NCI-H1417 treated with DMSO at 0.1 percent for 48 hours (cell line): ENCODE measurements at places on chromosomes 2 and 18.

DNA sequence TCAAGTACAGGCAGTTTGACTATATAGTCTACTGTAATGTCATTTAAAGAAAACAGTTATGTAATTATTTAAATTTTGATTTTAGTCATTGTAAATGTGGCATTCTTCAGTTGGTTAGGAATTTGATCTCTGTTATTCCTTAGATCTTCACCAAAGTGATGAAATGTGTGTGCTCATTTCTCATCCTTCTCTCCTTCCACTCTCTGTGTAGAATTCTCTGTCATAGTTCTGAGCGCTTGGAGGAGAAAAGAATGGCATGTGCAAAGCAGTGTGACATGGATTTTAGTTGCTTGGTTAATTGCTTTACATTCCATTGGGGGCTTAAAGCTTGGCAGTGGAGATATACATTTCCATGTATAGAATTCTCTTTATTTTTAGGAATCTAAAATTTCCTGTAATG lies 14.8 kb downstream of the PIK3C3 start:
- DNase-seq: no peak

DNA sequence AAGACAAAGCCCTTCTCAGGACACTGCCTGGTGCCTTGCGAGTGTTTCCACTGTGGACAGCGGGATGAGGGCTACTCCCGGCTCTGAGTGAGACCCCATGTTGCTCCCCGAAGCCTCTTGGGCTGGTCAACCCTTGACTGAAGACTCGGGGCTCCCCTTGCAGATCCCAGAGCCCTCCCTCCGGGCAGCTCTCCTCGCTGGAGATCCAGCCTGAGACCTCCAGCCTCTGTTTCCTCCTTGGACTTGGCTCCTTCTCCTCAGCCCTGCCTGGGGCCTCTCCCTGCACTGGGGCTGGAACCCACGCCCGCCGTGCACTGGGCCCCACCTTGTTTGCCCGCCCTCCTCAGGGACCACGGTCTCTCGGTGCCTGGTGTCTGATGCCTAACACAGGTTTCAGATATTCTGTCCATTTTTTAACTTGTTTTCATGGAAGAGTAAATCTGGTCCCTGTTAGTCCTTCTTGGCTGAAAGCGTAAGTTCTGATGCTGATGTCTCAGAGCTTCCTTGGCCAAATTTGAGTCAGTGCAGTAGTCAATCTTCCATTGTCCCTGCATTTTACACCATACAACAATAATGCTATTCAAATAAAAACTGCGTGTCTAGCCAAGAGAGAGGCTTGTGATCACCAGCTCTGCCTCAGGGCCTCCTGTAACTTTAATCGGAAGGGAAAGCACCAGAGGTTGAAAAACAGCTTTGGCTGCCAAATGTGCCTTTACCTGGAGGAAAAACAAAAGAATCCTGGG lies 139.3 kb upstream of the CTDP1 start:
- DNase-seq: no peak

DNA sequence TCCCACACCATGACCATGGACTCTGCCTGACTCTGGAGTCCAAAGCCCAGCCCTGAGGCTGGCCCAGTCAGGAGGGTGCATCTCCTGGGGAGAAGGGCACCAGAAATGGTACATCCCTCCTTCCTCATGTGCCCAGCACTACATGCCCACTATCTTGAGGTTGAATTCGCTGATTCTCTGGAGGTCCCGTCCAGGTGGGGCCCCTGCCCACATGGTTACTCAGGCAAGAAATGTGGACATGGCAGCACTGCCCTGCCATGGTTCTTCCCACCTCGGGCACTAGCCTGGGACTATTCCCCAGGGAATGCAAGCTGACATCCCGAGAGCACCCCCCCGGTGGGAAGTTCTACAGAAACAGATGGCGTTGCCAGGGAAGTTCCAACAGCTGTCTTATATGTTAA lies 15.3 kb upstream of the HES6 start:
- no peak for DNase-seq

GRCh38 chr18:21270453-21270852 lies 28.4 kb downstream of the GREB1L start:
- no peak for DNase-seq

- DNase-seq: no peak
These were observed 336.5 kb upstream of the ST6GAL2 start for GRCh38 chr2:107222466-107222865.

GRCh38 chr18:63480476-63480875 lies 3.7 kb downstream of the SERPINB5 start:
- DNase-seq: no peak

- DNase-seq: no peak
These were observed 18.8 kb downstream of the AGAP1 start for GRCh38 chr2:235512699-235513053.

DNA sequence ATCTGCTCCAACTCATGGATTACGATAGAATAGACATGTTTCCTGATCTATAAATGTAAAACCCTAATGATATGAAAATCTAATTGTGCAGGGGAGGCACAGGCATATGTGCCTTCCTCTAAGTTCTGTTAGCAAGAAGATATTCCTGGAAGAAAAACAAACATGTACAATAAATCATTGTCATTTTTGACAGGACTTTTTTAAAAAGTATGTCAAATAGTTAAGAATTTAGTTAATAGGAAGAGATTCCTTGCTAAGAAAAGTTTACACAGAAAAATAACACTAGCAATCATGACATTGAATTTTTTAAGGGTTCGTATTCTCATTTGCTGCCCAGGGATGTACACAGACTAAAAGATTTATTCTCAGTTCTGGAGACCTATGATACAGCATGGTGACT lies 15.3 kb upstream of the CREB1 start:
- no peak for DNase-seq

DNA sequence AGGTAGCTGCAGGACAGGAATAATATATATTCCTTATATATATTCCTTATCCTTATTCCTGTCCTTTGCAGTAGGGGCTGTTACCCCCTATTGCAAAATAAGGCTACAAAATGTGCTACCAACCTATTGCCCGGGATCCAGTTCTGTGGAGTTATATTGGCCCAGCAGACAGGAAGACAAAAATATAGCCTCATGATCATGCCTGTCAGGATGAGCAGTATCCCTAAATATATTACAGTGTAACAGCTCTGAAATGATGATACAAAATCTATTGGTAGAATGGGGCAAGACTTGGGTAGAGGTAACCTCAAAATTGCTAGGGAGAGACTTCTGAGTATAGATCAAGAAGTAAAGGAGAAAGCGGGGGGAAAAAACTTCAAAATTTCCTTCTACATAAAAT lies 31.6 kb upstream of the MARCHF7 start:
- DNase-seq: no peak

- no peak for DNase-seq
These were observed 223.9 kb downstream of the MYT1L start for GRCh38 chr2:2107141-2107540.

GRCh38 chr2:7007488-7007845 lies 90.3 kb downstream of the RNF144A start:
- no peak for DNase-seq

DNA sequence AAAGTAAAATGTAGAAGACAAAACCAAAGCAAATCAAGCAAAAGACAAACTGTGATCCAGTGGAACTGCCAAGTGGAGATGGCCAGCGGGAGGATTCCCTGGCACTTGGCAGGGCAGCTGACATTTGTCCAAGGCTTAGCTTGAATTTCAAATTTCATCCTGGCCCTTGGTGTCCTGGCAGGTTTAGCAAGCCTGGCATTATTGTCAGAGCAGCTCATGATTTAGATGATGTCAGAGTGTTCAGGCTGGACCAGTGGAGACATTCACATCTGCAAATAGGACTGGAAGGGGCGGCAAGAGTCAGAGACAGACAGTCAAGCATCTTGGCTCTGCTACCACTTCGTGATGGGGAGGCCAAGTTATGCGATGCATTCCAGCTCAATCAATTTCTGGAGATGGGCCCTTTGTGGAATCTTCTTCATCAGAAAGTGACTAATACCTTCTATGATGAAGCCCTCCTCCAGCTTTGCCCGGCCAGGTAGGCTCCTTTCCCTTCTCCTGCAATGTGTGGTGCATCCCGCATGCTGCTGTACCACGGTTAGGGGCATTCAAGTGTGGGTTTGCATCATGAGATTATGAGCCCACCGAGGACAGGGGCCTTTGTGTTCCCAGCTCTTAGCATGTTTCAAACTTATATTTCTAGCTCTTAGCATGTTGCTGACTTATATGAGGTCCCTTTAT lies 199.7 kb downstream of the ANKRD30B start:
- DNase-seq: no peak

GRCh38 chr2:176680916-176681516 lies 411.8 kb downstream of the MTX2 start:
- no peak for DNase-seq

GRCh38 chr18:30057398-30057797 lies 985.1 kb downstream of the DSC3 start:
- no peak for DNase-seq

GRCh38 chr2:231065966-231066365 lies 9.3 kb downstream of the PSMD1 start:
- DNase-seq: no peak

DNA sequence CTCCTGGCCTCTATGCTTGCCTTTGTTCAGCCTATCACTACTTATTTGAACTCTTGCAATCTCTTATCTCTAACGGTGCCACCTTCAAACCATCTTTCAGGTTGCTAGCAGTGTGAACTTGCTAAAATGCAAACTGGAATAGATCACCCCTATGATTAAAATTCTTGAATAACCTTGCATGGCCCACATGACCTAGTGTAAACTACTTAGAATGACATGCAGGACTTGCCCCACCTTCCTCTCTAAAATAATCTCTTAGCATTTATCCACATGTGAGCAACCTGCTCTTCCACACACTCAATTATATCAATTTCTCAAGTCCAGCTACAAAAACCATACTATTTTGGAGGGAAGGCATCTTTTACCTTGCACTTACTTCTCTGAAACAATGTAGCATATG lies 137.6 kb downstream of the ETAA1 start:
- no peak for DNase-seq

DNA sequence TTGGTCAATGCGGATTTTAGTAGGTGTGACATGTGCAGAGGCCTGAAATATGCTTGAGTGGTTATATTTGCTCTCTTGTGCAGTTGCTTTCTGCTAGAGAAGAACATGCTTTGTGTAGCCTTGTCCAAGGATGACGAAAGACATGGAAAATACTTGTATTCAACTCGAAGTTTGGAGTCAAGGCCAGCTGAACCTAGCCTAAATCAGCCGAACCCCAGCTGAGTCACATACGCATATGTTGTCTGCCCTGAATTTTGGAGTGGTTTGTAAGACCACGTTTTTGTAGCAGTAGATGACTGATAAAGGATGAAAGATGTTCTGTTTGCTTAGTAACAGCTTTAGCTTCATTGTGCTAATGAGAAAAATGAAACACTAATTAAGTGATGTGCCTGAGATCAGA lies 22.5 kb upstream of the SPAG16 start:
- DNase-seq: no peak

DNA sequence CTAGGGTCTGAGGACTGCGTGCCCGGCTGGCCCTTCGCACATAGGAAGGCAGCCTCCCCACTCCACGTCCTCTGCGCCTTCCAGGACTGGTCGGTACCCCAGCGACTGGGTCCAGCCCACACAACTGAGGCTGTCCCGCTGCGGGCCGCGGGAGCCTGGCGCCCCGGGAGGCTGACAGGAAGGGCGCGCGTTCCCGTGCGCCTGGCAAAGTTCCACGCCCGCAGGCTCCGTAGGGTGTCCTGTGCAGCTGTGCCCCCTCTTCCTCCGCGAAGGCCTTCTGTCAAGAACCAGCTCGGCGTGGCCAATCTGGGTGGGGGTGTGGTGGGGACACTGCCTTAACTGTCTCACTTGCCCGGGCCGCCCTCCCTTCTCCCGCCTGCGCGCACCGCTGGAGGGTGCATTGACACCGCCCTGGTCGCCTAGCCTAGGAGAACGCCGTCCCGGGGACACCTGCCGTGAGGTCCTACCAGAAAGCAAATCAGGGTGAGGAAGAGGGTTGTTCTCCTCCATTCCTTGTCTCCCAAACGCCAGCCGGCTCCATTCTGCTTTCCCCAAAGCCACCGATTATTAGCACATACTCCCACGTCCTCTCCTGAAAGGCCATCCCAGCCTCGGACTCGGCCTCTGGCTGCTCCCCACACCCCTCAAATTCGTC lies 618 bp upstream of the LYPD1 start:
- DNase-seq: no peak

DNA sequence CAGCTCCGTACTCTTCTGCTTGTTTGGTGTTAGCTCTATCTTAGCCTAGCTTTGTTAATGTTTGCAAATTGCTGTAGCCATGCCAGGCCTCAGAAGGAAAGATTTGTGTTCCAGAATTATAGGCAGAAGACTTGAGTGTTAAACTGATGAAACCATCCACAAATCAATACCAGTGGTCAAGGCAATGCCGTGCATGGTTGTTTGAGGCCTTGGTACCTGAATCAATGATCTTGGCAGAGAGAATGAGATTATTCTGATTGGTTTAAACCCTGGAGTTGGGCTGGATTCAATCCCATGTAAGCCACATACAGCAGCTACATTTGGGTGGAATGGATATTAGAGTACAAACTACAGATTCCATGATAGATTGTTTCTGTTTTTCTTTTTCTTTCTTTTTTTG lies 4.9 kb downstream of the HADHB start:
- no peak for DNase-seq

DNA sequence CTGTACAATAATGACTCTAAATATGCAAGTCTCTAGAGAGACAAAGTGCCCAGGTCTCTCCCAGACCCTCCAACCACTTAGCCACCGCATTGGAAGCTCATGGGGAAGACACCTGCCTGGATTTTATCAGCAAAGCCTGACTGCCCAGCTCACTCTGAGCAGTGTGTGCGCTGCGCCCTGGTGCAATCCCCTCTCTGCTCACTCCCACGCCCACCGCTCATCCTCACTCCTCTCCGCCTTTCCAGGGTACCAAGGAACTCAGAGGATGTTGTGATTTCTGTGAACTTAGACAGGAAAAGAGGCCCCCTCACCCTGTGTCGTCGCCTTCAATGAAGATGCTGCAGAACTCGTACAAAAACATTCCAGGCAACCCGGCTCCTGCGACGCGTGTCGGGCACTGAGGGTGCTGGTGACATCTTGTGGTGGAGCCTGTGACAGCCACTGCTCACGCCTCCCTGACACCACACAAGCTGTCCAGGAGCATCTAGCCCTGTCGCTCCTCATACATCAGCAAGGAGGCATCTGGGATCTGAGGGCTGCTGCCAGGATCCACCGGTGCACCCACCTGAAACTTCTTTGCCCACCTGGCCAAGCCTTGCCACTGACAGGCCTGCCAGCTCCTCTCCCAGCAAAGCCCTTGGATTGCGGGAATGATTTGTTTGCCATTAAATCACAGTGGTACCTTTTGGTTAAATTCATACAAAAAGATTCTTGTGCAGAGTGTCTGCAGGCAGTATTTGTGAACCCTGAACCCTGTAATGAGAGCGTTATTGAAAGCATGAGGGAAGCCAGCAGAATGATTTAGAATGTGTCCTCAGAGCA lies 220.4 kb downstream of the ZNF516 start:
- no peak for DNase-seq

- no peak for DNase-seq
These were observed 70.2 kb downstream of the TMEM163 start for GRCh38 chr2:134648586-134648985.

DNA sequence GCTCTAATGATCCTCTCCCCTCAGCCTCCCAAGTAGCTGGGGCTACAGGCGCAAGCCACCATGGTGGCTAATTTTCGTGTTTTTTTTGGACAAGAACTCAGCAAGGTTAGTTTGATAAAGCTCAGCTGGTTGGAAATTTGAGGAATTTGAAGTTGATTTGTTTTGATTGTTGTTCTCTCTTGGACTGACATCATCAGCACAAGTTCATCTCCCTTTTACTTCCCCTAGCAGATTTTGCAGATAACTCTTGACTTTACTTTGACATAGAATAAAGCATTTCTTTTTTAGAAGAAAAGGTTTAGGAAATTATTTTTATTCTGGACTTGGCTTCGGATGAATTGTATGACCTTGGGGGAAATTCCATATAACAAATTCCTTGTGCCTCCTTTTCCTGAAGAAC lies 74.9 kb upstream of the DLX2 start:
- no peak for DNase-seq
